ENCODE measurements at places on chromosomes 6 and 20.

DNA sequence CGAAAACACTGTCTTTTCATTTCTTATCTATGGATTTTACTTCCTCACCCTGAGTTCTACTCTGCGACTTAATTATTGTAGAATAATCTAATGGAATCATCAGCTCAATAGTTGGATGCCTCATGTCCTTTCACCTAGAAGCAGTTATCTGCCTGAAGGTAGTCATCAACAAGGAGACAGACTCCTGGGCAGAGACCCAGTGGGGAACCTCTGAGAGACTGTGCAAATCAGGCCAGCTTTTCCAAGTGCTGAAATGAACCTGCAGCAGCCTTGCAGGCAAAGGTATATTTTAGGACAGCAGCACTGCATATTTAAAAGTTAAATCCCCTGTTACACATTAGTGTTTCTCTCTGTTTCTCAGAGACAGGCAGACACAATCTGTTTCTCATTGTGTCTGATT lies 99.7 kb upstream of the STMND1 start:
- no peak for DNase-seq

DNA sequence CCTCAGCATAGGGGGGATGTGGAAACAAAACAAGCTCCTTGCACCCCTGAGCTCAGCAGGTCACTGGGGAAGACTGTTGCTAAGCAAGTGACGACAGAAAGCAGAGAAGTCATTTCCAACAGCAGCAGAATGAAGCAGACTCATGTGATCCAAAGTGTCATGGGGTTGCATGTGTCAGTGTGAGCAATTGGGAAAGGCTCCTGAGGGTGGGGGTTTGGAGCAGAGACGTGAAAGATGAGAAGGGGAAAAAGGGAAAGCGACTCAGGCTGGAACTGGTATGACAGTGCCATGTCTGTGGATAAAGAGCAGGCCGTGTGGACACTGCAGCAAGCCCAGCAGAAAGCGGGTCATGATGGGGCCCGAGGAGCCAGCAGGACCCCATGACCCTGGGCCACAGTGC lies 363.9 kb downstream of the PREX1 start:
- DNase-seq, result no peak

DNA sequence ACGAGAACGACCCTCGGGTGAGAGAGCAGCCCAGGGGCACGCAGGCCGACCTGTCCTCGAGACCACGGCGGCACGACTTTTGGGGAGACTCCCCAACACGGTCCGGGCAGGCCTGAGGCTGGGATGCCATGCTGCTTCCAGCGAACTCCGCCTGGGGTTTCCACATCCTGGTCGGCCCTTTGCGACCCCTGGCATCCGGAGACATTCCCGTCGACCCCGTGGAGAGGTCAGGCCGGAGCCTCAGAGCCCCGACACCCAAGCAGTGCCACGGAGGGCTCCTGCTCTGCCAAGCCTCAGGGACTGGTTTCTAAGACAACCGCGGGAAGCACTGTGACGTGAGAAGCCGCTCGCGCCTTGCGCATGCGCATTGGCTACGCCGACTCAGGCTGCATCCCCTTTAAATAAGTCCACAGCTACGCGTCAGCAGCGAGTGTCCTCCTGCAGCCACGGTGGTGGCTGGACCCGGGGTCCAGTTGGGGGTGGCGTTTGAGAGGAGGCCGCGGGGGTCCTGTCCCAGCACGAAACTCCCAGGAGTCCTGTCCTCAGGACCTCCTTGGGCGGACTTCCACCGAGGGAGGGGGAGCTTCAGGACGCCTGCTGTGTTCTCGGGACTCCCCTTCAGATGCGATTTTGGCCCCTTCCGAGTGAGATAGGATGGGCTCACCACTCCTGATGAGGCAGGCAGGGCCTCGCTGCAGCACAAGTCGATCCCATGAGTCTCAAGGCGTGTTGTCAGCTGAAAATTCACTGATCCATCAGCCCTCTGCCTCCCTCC lies 1089.3 kb upstream of the DEFB115 start:
- no peak for DNase-seq

DNA sequence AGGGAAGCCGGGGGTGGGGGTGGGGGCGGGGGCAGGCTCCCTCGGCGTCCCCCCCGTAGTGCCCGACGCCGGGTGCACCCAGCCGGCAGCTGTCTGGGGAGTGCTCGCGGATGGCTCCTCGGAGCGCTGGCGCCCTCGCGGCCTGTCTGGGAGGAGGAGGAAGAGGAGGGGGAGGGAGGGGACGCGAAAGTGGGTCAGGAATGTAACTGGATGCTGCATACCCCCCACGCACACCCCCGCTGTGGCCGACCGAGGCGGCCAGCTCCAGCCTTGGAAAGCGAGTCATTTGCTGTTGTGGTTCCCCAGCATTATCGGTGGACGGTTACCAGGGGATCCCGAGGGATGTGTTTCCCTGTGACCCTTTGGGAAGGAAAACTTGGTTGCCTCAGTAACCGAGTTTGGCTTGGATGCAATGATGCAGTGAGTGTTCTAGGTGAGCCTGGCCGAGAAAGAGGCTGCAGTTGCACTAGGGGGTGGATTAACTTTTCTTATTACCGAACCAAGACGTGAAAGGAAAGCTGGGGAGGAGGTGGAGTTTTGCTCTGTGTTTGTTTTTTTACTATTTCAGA lies 55.2 kb upstream of the RREB1 start:
- DNase-seq, result no peak

DNA sequence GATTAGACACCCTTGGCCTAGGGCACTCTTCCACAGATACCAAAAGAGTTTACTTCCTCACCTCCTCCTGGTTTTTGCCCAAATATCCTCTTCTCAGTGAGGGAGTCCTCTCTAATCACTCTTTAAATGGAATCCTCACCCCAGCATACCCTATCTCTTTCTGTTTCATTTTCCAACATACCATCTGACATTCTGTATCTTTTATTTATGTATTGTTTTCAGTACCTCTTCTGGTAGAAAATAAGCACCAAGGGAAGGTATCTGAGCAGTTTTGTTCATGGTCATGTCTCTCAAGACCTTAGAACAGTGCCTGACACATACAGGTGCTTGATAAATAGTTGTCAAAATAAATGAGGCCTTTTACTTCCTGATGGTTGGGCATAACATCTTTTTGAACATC lies 55.1 kb downstream of the KIAA0408 start:
- peak; percentile 9 for DNase-seq

- DNase-seq, result no peak
Measured at GRCh38 chr6:159833556-159833955, 33.5 kb downstream of the PNLDC1 start.

- DNase-seq, result no peak
Measured at GRCh38 chr6:52340603-52340880, 21.4 kb upstream of the PAQR8 start.

- no peak for DNase-seq
Measured at GRCh38 chr6:142820338-142821051, 124.5 kb downstream of the HIVEP2 start.

DNA sequence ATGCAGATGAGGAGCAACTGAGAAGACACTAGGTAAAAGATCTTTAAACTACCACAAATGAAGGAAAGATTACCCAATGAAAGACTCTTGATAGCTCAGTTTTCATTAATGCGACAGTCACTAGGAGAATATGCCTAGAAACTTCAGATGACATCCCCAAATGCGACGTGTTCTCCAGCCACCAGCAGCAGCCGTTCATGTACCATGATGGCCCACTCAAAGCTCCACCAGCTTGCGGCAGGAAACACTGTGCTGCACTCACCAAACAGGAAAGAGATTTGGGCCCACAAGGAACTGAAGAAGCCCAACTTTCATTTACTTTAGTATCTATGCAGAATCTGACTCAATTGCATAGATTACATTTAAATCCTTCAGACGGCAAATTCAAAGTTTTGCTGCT lies 7.5 kb downstream of the DIDO1 start:
- DNase-seq, result no peak

- DNase-seq, result peak; percentile 95
Measured at GRCh38 chr6:33570806-33571636, 9.1 kb downstream of the BAK1 start.

- DNase-seq, result no peak
Measured at GRCh38 chr20:34915131-34915530, 38.7 kb downstream of the ACSS2 start.

GRCh38 chr6:47254906-47255305 lies 54.8 kb downstream of the TNFRSF21 start:
- DNase-seq, result no peak

DNA sequence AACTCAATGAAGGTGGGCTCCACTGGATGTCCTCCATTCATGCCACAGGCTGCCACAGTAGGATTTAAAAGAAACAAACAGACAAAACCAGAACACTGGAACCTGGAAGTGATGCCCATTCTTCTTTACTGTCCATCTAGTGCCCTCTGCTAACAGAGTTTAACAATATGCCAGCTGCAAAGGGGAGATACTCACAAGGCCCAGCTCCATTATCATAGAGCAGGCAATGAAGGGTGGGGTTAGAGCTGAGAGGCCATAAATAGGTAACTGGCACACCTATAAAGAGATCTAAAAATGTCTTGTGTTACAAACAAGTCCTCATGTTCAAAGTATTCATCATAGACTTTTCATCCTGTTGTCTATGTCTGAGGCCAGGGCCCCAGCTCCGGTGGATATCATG lies 75.6 kb downstream of the SOD2 start:
- no peak for DNase-seq

- no peak for DNase-seq
Measured at GRCh38 chr6:13351271-13351670, 22.9 kb upstream of the TBC1D7 start.

DNA sequence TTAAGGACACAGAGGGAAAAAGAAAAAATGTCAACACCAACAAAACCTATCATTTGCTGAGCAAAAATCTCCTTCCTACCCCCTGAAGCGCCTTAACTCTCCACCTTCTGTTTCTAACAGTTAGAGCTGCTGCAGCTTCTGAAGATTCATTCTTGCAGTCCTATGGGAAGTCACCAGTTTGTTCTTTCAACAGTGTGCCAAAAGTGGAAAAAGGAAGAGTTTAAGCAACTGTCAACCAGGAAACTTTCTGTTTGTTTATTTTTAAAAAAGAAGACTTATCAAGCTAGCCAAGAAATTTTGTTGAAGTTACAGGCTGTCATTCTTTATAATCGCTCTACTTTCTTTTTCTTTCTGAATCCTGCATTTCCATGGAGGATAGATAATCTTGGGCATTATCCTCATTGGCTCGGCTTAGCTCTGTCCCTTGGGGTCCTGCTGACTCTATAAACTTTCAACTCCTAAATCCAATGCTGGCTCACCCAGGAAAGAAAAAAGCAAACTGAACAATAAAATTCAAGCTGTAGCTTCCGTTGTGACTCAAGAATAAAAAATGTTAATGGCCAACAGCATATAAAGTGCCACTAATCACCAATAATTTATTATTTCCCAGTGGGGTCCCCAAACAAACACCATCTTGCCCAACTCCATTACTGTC lies 172.8 kb upstream of the CITED2 start:
- no peak for DNase-seq

DNA sequence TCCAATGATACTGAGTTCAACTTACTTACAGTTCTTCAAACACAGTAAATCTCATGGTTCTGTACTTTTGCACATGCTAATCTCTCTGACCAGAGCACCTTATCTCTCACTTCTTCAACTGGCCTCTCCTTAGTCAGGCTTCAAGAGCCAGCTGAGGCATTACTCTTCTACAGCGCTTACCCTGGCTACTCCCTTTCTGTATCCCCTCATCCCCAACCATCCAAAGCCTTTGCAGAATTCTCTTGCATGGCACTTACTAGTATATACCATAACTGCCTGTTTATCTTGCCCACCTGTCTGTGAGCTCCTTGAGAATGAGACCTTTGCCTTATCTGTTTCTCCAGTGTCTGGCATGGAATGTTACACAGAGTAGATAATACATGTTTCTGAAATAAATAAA lies 49.2 kb downstream of the SESN1 start:
- DNase-seq, result no peak

DNA sequence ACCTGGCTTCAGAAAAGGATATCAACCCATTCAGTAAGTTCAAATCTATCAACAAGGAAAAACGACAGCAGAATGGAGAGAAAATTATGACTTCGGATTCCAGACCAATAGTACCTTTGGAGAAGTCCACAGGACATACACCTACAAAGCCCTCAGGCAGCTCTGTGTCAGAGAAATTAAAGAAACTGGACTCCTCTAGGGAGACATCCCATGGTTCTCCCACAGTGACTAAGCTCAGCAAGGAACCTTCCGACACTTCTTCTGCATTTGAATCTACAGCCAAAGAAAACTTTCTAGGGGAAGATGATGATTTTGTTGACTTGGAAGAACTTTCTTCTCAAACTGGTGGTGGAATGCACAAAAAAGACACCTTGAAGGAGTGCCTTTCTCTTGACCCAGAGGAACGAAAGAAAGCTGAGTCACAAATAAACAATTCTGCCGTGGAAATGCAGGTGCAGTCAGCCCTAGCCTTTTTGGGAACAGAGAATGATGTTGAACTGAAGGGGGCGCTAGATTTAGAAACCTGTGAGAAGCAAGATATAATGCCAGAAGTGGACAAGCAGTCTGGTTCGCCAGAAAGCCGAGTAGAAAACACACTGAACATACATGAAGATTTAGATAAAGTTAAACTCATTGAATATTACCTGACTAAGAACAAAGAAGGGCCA lies 67.4 kb upstream of the HINT3 start:
- DNase-seq, result no peak

DNA sequence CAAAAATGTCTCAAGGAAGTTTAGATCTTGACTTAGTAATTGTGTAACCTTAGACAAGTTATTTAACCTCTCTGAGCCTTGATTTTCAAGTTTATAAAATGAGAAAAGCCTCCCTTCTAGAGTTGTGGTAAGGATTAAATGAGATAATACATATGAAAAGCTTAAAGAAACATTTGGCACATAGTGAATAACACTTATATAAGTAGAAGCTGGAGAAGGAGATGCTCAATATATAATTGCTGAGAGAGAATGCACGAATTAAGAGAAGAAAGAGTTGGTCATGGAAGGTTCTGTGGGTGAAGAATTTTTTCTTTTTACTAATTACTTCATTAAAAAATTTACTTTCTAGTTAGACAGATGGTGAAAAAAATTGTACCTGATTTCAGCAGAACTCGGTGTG lies 5.3 kb downstream of the ACSS2 start:
- DNase-seq, result no peak

GRCh38 chr20:61879303-61879620 lies 186.4 kb downstream of the TAF4 start:
- DNase-seq, result no peak

GRCh38 chr6:44779130-44779826 lies 391.8 kb downstream of the CDC5L start:
- no peak for DNase-seq

GRCh38 chr6:142984386-142984785 lies 39.4 kb upstream of the HIVEP2 start:
- DNase-seq, result no peak

- DNase-seq, result no peak
Measured at GRCh38 chr20:58868795-58869194, 16.3 kb downstream of the GNAS start.

Measured in GM19239 (cell line).